Hematopoietic multipotent progenitor cell treated with erythropoietin and hydrocortisone succinate and interleukin-3 and kit ligand, for 6 days (in vitro differentiated cells): ENCODE measurements at places on chromosomes 4 and X.

- DNase-seq: no peak
These were observed 38.9 kb downstream of the DTHD1 start for GRCh38 chr4:36320117-36320896.

DNA sequence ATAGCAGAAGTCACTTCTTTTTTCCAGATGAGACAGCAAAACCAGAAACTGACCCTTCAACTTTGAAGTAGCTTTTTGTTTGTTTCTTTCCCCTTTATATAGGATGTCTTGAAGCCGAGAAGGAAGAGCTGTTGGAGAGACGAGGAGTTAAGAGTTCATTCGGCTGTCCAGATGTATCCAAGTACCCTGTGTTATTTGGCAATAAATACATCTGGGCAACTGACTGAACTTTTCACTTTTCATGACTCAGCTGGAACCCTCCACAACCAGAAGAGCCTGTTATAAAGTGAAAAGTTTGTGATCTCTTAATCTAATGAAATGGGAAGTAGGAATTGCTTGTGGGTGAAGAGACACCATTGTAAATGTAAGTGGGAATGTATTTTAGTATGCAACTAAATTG, 131.2 kb downstream of the HTR2C start:
- no peak for DNase-seq

- no peak for DNase-seq
These were observed 432.1 kb upstream of the NR3C2 start for GRCh38 chr4:148874331-148874730.

- DNase-seq: no peak
These were observed 16.1 kb downstream of the LRP2BP start for GRCh38 chr4:185379326-185380295.

GRCh38 chrX:43562372-43562771, 93.7 kb upstream of the MAOA start:
- DNase-seq: no peak

GRCh38 chr4:17797808-17798207, 12.7 kb downstream of the DCAF16 start:
- DNase-seq: no peak

- DNase-seq: no peak
These were observed at the start of gene TDO2 for GRCh38 chr4:155903453-155903852. Gene TDO2 (plus strand): TSS chr4:155903696. CDS start chr4:155903759, 63 bp downstream.

GRCh38 chr4:109655396-109655795, 47.8 kb downstream of the CASP6 start:
- DNase-seq: no peak

- no peak for DNase-seq
These were observed 128.4 kb downstream of the SH3RF1 start for GRCh38 chr4:169142391-169142790.

- DNase-seq: no peak
These were observed 107.0 kb downstream of the DDIT4L start for GRCh38 chr4:100083289-100083688.
